Renal pelvis (tissue), 12 donors: ENCODE measurements at places on chromosomes 12 and 14. TPM values are rescaled to one million over a fixed set of nuclear protein-coding genes. Genes with fewer than 3 reads are reported as not detected.
A peak's percentile ranks its signal among the peaks of the same experiment; 100 is the strongest.

GRCh38 chr12:45477526-45477925 lies 252.0 kb upstream of the ARID2 start:
- DNase-seq = no peak

- no peak for DNase-seq
Observed at GRCh38 chr14:102029956-102030355, 56.9 kb downstream of the HSP90AA1 start.

OR4E2 gene
- not detected for polyA plus RNA-seq

DPPA3 gene
- polyA plus RNA-seq = not detected

DNA sequence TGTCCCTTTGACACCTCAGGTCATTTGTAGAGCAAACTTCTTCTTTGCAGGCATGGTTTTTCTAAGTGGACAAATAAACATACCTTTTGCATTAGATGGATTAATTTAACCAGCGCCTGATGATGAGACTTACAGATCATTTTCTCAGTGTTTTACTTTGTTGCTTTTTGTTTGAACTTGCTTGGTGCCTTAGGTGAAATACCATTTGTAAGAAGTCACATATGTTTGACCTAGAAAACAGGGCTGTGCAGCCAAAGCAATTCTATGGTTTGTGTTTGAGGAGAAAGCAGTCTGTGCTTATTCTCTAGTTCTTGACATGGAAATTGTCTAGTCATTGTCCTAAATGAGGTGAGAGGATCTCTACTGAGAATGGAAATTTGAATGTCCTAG lies 111.1 kb downstream of the DIP2B start:
- no peak for DNase-seq

GRCh38 chr12:101968770-101969169 lies 91.4 kb downstream of the DRAM1 start:
- DNase-seq = no peak

- no peak for DNase-seq
Observed at GRCh38 chr12:113391145-113391544, 12.5 kb downstream of the SDS start.

GRCh38 chr14:70021548-70022220 lies 142.5 kb downstream of the SMOC1 start:
- DNase-seq = no peak

GRCh38 chr12:56315249-56315621 lies 553 bp downstream of the CNPY2 start:
- DNase-seq = peak; percentile 26

MAP1LC3B2 gene
- 11.8 TPM for polyA plus RNA-seq

GRCh38 chr12:77229640-77230442 lies 164.5 kb upstream of the E2F7 start:
- DNase-seq = no peak

CCDC177 gene
- 0.16 TPM for polyA plus RNA-seq

DNA sequence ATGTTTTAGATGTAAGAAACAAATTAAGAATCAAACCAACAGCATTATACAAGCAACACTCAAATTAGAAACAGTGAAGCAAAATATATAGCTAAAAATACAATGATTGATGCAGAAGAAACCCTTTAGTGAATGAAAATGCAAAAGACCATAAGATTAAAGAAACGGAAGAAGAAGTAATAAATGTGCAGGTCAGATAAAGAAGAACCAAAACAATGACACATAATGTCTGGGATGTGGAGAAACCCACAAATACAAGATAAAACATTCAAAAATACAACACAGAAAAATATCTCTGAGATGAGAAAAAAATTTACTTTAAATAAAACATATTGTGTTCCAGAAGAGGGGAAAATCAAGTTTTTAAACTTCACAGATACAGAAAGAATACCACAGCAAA lies 73.4 kb upstream of the AVPR1A start:
- no peak for DNase-seq

INHBE gene
- 0.53 TPM for polyA plus RNA-seq

KSR2 gene
- 0.80 TPM for polyA plus RNA-seq

DNA sequence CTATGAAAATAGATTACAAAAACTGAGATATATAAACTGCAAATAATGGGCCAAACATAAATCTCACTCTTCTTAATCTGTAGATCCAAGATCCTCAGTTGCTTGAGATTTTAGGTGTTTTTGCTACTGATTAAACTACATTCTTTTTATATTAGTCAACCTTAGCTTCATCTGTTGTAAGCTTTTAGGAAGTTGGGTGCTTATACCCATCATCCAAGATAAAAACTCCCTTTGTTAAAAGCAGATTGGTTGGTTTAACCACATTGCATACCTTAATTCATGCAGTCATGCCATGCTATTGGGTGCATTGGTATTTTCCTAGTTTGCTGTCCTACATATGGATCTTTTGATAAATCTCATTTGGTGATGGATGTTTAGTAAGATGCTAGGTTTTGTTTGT lies 46.2 kb upstream of the DIP2B start:
- no peak for DNase-seq

- peak; percentile 4 for DNase-seq
Observed at GRCh38 chr14:41668356-41668755, 61.7 kb downstream of the LRFN5 start.

GRCh38 chr14:54676812-54677708 lies 110.1 kb downstream of the SAMD4A start:
- no peak for DNase-seq

REC8 gene
- polyA plus RNA-seq = 85.6 TPM

TAS2R8 gene
- not detected for polyA plus RNA-seq

LRRC10 gene
- not detected for polyA plus RNA-seq
